DMS 273 treated with DMSO at 0.1 percent for 48 hours (cell line): ENCODE measurements at places on chromosomes 12 and 14.
A peak's percentile ranks its signal among the peaks of the same experiment; 100 is the strongest.

GRCh38 chr12:46523863-46524770 is 151.5 kb upstream of the SLC38A2 start:
- no peak for DNase-seq

GRCh38 chr14:63174760-63175191 is 29.5 kb upstream of the RHOJ start:
- peak; percentile 3 for DNase-seq

GRCh38 chr12:76013603-76014002 is 18.0 kb downstream of the PHLDA1 start:
- DNase-seq = no peak

DNA sequence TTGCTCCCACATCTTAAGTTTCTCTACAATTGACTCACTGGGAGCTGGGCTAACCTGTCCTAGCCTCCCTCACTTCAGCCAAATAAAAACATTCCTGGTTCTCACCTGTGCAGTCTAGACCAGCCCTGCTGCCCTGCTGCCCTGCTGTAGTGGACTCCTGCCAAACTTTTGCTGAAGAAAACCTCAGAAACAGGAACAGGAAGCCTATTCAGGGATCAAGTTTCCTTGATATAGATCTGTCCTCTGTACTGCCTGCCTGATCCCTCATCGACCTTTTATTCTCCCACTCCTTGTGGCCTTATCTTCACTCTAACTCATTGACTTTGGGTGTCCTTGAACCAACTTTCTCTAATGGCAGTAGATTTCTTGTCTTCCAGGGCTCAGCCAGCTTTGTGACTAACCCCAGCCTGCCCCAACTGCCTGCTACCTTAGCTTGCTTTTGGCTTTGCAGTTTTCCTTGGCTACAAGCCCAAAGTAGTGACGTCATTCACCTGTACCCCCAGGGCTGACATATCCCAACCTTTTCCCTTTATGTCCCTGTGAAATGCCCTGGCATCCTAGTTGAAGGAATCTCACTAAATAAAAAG is 234.8 kb downstream of the DUSP6 start:
- no peak for DNase-seq

- DNase-seq = no peak
These were observed 7.5 kb downstream of the ITGA5 start for GRCh38 chr12:54411391-54412241.

DNA sequence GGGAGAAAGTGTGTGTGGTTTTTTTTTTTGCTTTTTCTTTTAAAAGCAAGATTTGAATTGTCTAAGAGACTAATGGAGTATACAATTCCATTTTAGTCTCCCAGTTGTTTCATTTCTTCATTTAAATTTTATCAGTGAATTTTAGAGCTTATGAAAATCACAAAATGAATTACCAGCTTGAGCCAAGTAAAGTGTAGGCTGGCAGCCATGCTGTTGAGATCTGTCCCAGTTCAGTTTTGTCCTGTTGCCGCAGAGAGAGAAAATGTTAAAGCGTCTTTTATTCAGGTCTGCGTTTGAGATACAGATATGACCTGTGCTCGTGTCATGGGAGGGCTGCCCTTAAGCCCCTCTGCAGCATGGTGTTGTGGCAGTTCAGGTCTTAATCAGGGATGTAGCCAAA is 256.5 kb downstream of the IPO8 start:
- no peak for DNase-seq

- DNase-seq = peak; percentile 39
These were observed 216.8 kb downstream of the TTC8 start for GRCh38 chr14:89041257-89041582.

GRCh38 chr14:91400696-91401095 is 16.9 kb downstream of the CCDC88C start:
- no peak for DNase-seq

GRCh38 chr12:54026640-54027441 is 1.4 kb upstream of the HOXC6 start:
- no peak for DNase-seq

DNA sequence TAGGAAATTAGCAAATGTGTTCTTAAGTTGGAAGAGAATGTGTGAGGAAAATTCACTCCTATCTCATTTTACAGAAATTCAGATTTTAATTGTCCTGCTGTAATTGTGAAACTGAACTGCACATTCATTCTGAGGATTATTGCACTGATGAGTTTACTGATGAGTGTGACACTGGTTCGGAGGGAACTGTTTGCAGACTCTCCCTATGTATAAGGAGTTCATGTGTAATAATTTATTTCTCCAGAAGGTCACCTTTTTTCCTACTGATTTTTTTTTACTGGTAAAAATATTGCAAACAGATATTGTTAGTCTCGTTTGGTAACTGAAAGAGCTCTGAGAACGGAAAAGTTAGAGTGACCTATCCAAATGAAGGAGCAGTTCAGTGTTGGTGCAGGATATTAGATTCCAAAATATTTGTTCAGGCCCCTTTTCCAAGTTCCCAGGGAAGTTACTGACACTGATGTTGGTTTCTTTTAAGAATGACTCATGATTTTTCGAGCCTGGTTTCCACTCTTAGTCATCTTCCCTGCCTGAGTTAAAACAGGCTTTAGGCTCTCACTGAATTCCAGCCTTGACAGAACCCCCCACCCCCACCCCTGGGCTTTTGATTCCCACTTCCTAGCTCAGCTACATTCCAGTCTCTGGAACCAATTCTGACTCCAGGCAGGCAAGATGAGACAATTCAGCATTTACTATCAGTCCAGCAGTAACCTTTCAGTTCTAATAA is 18.4 kb downstream of the ANO6 start:
- DNase-seq = no peak

- no peak for DNase-seq
These were observed 11.5 kb upstream of the SFSWAP start for GRCh38 chr12:131699434-131699833.

- DNase-seq = no peak
These were observed 3.0 kb downstream of the SDSL start for GRCh38 chr12:113424915-113425823.

GRCh38 chr14:53983112-53983511 is 26.5 kb upstream of the BMP4 start:
- DNase-seq = no peak

- DNase-seq = no peak
These were observed 14.4 kb downstream of the TRHDE start for GRCh38 chr12:72286526-72286925.

- DNase-seq = no peak
These were observed 1.2 kb downstream of the KCNJ8 start for GRCh38 chr12:21773263-21773741.

- peak; percentile 32 for DNase-seq
These were observed 25.6 kb upstream of the MAP1LC3B2 start for GRCh38 chr12:116533343-116534251.

DNA sequence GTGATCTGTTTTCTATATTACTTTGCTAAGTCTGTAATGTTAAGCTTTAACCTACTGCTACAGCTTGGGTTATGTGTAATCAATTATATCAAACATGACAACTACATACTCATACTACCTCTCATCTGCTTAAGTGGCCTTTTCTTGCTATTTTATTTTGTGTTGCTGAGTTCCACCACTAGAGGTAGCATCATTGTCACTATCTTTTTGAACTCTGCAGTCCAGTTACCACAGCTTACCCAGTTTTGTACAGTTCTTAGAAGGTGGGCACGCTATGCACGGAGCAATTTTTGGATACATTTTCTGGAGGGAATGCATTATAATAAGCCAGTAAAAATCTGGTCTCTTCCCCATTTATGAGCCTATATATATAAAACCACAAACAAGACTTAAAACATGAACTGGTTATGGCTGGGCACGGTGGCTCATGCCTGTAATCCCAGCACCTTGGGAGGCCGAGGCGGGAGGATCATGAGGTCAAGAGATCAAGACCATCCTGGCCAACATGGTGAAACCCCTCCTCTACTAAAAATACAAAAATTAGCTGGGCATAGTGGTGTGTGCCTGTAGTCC is 48.5 kb downstream of the SAV1 start:
- DNase-seq = peak; percentile 24

DNA sequence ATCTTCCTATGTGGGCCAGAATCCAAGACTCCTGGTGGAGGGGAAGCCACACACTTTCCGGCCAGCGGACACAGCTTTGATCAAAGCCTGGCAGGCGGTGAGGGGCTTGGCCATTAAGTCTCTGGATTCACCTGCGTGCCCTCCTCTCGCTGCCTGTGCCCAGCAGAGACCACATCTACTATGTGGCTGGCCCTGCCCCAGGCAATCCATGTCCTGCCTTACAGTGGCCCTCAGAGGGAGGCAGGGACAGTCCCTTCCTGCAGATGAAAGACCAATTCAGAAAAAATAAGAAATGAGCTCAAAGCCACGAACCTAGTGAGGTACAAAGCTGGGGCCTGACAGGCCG is 82.7 kb upstream of the GPR68 start:
- no peak for DNase-seq

GRCh38 chr14:22471545-22472121 is 117.4 kb downstream of the DAD1 start:
- DNase-seq = peak; percentile 39

DNA sequence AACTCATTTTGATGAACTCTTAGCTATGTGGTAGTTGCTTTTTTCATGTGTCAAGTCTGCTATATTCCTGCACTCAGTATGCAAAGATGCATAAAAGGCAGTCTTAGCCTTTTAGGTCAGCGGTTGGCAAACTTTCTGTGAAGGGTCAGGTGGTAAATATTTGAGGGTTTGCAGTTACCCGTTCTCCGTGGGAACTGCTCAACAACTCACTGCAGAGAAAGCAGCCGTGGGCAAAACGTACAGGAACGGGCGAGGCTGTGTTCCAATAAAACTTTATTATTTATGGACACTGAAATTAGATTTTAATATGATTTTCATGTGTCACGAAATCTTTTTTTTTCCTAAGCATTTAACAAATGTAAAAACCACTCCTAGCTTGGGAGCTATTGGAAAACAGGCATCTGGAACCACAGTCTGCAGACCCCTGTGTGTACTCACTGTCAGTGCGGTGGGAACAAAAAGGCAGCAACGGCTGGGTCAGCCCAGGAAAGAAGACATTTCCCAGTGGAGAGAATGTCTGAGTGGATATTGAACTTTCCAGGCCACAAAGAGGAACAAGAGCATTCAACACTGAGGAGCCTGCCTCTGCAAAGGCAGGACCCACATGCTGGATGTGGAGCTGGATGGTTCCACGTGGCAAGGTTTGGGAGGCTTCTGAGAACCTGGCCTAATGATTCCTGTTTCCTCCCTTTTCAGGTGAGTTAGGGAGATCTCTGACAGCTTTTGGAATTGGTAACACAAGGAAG is 3.5 kb upstream of the ACACB start:
- DNase-seq = no peak

- no peak for DNase-seq
These were observed 49.6 kb downstream of the CAND1 start for GRCh38 chr12:67318786-67319185.

DNA sequence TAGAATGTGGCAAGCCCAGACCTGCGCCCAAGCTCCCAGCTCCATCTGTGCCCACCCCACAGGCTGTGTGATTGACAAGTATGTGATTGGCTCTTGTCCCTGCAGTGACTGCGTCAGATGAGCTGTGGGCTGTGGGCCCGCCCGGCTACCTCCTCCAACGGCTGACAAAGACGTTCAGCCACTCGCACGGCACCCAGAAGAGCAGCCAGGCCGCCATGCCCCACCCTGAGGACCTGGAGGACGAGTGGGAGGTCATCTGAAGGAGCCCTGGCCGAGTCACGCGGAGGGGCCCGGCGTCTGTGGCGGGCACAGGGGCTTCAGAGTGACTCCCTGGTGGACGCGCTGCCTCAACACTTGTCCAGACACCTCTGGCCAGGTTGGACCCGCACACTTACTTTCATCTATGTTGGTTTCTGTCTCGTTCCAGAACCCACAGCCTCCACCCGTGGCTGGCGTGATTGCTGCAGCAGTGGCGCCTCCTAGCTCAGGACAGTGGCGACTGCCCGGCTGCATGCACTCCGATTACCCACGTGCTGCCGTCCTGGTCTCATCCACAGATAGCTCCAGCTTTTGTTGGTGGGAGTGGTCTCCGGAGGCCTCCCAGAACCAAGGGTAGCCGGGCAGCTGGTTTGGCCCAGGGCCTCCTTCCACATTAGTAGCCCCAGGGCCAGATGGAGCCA is 11.4 kb downstream of the ANKRD9 start:
- DNase-seq = no peak

DNA sequence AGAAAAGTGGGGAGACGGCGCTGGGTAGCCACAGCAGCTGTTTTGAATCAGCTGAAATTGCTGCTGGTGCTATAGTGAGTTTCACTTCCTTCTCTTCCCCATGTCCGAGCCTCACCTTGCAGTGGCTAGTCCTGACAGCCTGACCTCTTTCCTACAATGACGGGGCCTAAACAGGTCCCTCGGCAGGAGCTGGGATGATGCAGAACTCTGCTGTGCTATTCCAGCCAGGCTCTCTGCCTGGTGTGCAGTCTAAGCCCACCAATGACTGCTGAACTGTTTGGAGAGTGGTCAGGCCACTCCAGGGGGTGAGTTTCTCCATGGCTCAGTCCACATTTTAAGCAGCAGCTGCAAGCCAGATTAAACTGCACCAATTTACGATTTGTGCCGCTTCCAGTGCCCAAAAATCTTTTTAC is 207.3 kb downstream of the TTC7B start:
- no peak for DNase-seq

- DNase-seq = peak; percentile 0
These were observed 386.0 kb downstream of the BCAT1 start for GRCh38 chr12:24562771-24563431.

- no peak for DNase-seq
These were observed 33.4 kb downstream of the IL31 start for GRCh38 chr12:122140467-122141257.

DNA sequence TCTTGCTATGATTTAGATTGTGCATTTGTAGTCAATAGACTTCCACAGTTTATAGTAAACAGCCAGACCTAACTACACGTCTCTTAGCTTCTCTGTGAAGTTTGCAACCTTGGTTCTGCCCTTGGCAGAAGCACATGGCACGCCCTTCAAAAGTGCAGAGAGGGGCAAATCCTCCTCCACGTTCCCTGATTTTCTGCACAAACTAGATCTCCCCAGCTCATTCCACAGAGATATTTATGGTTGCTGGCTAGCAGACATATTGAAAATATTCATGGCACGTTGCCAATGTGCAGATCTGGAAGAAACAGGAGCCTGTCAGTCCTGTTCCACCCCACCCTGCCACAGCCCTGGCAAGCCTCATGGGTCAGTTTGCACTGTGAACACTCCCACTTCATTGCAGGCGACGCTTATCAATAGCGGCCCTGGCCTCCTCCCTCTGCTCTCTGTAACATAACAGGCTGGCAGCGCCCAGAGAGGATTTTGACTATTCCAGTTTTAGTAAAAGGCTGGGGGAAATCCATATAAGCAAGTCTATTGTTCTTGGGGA is 6.5 kb upstream of the LGALS3 start:
- no peak for DNase-seq

GRCh38 chr12:97801471-97802059 is 339.0 kb downstream of the RMST start:
- DNase-seq = no peak

- DNase-seq = no peak
These were observed 15.4 kb upstream of the YY1 start for GRCh38 chr14:100223332-100224201.

DNA sequence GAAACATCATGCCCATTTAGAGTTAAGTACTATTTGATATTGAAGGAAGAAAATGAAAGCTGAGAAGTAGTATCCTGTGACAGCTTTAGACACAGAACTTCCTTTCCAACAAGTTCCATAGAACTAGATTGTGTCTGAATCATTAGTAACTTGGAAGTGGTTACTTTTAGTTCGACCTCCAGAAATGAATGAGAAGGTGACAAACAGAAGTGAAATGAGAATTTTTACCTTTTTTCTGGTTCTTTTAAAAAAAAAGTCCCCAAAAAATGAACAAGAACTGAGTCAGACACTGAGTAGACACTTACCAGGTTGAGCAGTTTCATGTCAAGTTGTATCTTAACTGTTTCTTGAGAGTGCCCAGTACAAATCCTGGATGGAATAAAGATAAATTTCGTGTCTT is 3.0 kb downstream of the ATP6V0A2 start:
- no peak for DNase-seq

- DNase-seq = no peak
These were observed 7.2 kb downstream of the ERC1 start for GRCh38 chr12:998020-998874.
